Trophoblast cell (in vitro differentiated cells and primary cell): ENCODE measurements at places on chromosomes 4 and X.

DNA sequence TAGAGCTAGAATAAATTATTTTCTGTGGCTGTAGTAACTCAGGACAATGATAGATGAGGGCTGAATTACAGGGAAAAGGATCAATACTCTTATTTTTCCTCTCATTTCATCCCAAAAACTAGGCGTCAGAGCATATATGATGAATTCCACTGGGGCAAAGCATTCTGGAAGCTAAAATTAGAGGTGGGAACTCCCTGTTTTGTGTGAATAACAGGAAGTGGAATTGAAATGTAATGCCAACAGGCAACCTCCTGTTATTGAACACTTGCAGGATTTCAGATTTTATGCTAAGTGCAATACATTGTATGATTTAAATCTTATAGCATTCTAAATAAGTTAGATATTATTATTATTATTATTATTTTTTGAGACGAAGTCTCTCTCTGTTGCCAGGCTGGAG lies 20.9 kb downstream of the HSD17B11 start:
- DNase-seq, result no peak

DNA sequence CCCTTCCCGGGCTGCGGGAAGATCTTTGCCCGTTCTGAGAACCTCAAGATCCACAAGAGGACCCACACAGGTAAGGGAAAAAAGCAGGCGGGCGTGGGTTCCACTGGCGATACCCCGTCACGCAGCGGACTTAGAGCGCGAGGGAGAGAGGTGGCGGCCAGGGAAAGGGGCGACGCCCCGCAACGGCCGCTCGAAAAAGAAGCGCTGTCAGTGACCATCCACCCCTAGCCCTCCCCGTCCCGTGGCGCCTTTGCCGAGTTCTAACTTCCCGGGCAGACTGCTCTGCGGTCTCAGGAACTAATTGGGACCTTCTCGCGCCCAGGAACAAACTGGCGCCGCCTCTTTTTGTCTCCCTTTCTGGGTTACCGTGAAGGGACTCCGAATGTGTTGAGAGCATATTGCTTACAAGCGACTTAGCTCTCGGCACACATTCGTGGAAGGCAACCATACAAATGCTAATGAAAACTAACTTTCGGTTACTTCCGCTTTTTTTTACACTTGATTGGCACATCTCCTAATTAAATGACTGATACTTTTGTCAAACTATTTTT lies 1.8 kb downstream of the ZIC3 start:
- DNase-seq, result no peak

- no peak for DNase-seq
Observed at GRCh38 chr4:12770351-12770750, 713.8 kb downstream of the RAB28 start.

DNA sequence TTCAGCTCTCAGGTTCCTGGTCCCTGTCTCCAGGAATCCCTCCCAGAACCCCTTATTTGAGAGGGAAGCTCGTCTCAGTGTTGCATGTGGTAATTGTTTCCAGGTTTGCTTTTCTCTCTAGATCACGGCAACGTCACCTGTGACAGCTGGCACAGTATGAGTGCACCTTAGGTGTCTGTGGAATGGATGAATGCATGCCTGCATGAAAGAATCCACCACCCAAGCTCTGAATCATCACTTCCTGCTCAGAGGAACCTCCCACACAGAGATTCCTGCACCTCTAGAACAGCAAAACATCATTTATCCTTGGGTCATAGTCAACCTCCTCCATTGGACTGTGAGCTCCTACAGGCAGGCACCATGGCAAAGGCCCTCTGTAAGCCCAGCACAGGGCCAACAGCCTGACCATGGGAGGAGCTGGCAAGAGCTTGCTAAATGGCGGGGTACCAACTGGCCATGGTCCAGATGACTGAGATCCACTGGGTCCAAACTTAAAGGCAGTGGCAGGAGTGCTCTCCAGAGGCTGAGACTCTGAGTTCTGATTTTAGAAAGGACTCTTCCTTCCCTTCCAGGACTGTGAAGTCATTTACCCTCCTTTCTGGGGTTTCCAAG lies 116.2 kb downstream of the SLC2A9 start:
- DNase-seq, result peak; percentile 45

GRCh38 chr4:94523033-94523580 lies 71.4 kb downstream of the PDLIM5 start:
- DNase-seq, result no peak

DNA sequence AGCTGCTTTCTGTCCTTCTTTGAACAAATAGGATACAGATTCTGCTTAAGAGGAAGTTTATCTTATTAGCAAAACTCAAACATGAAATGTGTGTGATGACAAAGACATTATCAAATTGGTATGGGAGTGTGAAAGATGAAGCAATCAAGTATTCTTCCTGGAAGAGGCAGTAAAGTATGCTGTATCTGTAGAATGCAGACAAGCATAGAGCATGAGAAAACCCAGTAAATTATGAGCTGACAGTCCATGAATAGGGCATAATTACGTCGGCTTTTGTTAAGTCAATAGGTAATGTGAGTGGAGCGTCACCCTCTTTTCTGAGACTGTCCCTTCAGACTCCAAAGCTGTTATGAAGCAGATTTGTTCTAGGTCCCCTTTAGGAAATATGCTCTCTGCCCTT lies 458.6 kb upstream of the NWD2 start:
- no peak for DNase-seq
